ENCODE measurements at places on chromosomes 6 and 20.
A peak's percentile ranks its signal among the peaks of the same experiment; 100 is the strongest.

- DNase-seq = no peak
These were observed 45.3 kb upstream of the SMIM8 start for GRCh38 chr6:87277123-87277522.

DNA sequence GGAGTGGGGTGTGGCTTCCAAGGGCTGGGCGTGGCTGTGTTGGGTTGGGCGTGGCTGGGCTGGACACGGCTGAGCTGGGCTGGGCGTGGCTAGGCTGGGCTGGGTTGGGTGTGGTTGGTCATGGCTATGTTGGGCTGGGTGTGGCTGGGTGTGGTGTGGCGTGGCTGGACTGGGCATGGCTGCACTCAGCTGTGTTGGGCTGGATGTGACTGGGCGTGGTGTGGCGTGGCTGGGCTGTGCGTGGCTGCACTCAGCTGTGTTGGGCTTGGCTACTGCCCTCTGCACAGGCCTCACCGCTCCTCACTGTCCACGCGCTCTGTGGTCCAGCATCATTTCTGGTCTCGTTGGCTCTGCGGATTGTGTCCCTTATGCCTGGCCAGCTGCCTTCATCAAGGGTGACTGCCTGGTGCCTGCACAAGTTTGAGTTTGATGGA, 43.5 kb upstream of the SLCO4A1 start:
- DNase-seq = no peak

GRCh38 chr6:33105916-33106871, 30.4 kb downstream of the HLA-DPB1 start:
- DNase-seq = no peak

DNA sequence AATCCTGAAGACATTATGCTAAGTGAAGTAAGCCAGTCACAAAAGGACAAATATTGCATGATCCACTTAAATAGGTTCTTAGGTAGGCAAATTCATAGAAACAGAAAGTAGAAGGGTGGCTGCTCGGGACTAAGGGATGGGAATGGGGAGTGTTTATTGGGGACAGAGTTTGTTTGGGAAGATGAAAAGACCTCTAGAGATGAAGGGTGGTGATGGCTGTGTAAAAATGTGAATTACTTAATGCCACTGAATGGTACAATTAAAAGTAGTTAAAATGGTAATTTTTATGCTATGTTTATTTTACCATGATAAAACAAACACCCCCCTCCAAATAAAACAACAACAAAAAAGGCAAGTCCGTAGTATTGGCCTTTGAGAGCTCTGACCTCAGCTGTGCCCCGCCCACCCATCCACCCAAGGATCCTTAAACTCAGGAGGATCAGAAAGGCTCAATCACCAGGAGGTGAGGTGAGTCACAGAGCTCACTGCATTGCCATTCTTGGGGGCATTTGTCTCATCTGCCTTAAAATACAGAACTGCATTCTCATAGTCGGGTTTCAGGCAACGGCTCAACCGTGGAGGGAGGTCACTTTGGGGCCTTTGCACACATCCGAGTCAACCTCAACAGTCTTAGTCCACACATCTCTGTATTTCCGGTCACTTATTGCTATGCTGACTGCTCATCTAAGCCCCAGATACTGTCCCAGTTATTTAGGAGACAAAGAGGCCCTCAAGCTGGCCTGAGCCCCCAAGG, 96.7 kb downstream of the SLC22A23 start:
- DNase-seq = no peak

DNA sequence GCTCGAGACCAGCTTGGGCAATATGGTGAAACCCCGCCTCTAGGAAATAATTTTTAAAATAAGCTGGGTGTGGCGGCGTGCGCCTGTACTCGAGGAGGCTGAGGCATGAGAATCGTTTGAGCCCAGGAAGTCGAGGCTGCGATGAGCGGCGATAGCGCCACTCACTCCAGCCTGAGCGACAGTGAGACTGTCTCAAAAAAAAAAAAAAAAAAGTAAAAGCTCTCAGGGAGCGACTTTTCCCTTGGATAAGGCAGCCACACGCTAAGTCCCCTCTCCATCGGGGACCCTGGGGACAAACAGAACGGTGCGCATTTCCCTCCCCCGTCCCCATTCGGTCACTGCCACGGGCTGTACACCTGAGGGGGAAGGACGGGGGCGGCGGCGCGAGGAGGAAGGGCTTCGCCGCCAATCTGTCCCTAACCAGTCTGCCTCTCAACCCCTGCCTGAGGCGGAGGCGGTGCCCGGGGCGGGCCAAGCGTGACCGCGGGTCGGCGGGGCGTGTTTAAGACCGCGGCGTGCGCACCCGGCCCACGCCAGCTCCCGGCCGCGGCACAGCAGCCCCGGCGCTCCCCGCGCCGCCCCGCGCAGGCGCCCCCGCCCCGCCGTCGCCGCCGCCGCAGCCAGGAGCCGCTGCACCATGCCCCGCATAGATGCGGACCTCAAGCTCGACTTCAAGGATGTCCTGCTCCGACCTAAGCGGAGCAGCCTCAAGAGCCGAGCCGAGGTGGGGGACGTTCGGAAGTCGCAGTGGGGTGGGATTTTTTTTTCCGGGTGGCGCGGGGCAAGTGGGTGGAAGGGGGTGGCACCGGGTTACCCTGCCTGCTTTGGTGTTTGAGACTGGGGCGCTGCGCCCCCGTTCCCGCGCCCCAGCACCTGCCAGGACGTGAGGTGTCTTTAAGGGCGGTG, at the start of gene GMPR:
GMPR (plus strand) TSS at position 531 of the 906 bp plus-strand sequence; CDS start at position 638, 107 bp downstream.
- DNase-seq = peak; percentile 58

- no peak for DNase-seq
These were observed 71.7 kb downstream of the B4GALT5 start for GRCh38 chr20:49641683-49642656.

- DNase-seq = no peak
These were observed 3.7 kb downstream of the DNAAF9 start for GRCh38 chr20:3403741-3404140.

- no peak for DNase-seq
These were observed 1.3 kb downstream of the EPHA7 start for GRCh38 chr6:93418033-93418407.

GRCh38 chr6:88586371-88587149, 376.9 kb downstream of the RNGTT start:
- DNase-seq = peak; percentile 89

GRCh38 chr20:4956200-4956810, 45.0 kb downstream of the SLC23A2 start:
- DNase-seq = no peak

DNA sequence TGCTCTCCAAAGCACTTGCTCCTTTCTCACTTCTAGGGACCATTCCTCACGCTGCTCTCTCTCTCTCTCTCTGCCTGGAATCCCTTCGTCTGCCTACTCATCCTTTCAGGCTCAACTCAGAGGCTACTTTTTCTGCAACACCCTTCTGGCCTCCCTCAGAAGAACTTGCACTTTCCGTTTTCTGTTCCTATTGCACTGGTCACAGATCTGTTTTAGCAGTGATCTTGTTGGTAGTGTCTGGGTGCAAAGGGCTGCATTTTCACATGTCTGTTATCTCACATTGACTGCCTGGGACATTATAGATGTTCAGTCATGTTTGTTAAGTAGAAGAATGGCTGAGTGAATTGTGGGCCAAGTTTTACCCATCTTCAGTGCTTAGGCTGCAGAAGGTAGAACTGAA, 63.5 kb downstream of the RIN2 start:
- DNase-seq = no peak

DNA sequence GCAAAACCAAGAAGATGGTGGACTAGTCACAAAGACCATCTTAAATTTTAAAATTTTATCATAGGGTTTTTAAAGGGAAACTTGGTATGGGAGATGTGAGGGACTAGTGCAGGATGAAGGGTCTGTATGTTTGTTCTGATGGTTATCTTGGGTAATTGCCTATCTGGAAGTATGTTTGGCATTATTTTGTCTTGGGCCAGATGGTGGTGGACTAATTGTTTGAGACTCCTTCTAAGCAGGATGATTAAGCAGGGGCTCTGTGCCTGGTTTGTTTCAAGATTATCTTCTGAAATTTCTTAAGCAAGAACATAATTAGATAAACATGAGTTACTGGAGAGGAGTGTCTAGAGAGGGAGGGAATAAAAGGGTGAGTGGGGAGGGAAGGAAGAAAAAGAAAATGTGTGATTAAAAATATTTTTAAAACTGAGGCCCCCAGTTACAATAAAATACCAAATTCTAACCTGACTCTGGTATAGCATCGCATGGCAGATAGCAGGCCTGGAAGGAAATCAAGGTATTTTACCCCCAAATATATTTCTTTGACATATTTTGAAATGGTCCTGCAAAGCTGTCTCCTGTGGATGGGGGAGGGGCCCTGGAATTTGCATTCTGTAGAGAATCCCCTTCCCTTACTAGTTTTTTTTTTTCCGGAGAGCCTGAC, 49.9 kb upstream of the FAM184A start:
- DNase-seq = no peak

All from posterior cingulate gyrus (tissue), 11 donors.